ENCODE measurements at places on chromosomes 6 and 20.

- no peak for DNase-seq
These were observed 65.2 kb downstream of the GTF2H5 start for GRCh38 chr6:158233214-158233795.

- DNase-seq = no peak
These were observed 5.5 kb downstream of the SEC23B start for GRCh38 chr20:18513208-18513607.

DNA sequence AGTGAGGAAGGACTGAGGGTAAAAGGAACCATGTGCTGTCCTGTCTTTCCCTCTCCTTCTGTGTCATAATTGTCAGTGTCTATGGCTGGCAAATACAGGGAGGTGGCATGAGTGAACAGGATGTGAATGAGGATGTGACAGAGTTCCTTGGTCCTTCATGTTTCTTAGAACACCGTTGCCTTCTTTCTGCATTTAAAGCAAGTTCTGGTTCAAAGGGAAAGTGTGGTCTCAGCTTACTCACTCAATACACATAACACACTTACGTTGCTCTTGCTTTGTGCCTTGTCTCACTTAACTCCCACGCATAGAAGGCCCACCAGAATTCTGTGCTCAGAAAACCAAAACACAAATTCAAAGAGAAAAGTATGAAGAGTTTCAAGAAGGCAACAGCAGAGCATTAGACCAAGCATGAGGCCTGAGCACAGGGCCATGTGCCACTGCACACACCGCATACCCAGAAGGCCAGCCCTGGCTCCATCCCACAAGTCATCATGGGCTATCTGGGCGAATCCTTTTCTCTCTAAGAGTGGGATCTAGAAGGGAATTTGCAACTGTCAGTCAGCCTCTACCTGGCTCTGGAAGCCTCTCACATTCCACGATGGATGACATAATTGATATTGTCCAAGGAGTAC lies 38.9 kb upstream of the SAYSD1 start:
- no peak for DNase-seq

- DNase-seq = no peak
These were observed 13.4 kb upstream of the BNIP5 start for GRCh38 chr6:36350082-36350481.

DNA sequence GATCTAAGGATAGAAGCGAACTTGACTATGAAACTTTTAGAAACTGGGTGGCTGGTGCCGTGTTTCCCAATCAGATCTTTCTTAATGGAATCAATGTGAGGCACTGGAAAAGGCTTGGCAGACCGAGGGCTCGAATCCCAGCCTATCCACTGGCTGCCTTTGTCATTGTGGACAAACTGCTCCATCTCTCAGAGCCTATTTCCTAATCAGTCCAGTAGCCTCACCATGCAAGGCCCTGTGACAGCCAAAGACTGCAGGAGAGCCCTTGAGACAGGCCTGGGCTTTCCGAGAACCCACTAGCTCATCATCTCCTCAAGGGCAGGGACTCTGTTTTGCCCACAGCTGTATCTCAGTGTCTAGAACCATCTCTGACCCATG lies 43.4 kb downstream of the SPDEF start:
- no peak for DNase-seq

DNA sequence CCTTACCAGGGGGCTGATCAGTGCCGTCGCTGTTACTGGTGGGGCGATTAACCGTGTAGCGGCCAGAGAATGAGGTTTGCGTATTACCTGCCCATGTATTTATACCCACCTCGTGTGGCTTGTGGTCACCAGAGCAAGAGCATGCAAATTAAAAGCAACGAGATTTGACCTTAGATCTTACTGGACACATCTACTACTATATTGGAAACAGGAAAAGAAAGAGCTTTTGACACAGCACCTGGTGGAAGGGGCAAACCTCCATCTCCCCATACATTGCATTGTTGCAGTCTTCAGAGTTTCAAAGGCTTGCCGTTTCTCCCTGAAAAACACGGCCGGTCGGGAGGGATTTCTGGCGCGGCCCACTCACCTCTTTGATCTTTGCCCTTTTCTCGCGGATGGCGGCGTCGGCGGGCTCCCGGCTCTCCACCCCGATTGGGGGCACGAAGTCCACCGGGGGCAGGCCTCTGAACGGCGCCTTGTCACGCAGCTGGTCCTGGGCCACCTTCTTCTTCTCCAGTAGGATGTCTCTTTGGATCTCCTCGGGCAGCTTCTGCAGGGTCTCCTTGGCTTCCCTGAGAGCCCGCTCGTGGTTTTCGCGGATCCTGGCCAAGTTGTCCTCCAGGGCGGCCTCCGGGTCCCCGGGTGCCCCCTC lies 1.3 kb downstream of the MAN1A1 start:
- no peak for DNase-seq

DNA sequence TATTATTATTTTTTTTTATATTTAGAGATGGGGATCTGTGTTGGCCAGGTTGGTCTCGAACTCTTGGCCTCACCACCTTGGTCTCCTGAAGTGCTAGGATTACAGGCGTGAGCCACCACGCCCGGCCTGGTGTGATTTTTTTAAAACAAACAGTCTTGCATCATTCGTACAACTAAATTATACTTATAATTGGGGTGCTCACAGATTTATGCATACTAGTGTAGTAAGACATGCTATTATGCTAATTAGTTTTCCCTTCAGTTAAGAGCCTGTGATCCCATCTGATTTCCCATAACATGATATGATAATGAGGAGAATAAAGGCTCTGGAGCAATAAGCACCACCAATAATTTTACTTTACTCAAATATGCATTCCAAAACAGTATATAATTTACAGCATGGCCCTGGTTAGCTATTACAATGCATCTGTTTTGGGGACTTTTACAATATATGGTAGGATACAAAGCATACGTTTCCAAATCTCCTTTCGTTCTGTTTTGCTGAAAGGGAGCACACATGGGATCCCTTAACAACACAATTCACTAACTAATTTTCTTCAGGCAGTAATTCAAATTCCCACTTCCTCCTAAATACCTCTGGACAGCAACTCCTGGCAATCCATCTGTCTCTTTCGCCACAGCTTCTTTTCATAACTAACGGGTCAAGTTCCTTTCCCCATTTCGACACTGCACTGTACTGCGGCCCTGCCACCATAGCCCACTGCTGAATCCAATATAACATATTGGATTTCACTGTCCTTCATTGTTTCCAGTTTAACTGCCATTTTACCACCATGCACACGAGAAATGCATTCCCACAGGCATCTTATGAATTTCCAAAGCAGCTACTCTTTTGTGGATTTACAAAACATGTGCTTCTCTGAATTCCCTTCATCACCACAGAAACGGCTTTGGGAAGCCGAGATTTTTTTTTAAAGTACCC lies 1.7 kb downstream of the NUDT3 start:
- DNase-seq = no peak

Data from T1000 (cell line).